ENCODE measurements at places on chromosomes 2 and 18. TPM values are rescaled to one million over a fixed set of nuclear protein-coding genes. Genes with fewer than 3 reads are reported as not detected.

DNA sequence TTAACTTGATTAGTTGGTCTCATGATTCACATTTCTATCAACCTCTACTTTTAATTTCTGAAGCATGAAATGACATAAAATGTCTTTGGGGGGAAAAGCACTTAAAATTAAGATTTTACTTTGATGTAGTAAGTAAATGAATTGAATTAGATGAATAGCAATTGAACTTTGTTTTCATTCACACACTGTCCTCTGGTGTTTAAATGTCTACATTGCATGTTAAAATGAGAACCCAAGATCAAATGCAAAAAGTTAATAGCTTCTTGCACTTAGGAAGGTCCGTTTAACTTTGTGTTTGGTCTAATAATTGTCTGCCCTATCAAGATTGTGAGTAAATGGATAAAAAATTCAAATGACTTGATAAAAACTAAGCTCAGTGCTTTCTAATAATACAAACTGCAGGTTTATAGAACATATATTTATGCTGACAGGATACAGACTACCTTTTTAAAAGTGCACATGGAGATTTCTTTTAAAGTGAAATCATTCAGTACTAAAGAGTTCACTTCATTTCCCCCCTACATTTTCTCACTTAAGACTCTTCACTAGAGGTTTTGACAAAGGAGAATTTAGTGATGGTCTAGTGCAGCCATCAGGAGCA, 156.2 kb upstream of the NABP1 start:
- DNase-seq = no peak

DNA sequence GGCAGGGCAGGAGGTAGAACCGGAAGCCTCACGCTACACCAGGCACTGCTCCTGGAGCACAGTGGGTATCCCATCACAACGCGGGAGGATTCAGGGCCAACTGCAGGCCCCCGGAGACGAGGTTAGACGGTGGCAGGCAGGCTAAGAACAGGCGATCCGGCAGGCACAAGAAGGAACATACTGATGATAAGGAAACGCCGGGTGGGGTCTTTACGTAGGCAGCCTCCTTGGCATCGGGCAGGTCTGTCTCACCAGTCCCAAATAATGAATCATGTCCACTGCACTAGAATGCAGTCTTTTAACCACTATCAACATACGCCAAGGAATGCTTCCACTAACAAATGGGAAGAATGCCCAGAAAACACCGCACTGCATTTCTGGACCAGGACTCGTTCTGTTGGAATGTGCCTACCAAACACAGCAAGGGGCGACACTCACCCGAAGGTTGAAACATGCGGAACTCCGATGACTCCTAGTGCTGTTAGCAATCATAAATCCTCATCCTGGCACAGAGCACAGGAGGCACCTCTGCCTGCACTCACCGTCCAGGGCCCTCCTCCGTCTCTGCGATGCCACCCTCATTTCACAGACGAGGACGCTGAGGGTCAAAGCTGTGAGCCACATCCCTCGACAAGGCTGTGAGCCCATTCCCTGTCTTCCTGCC, 35.2 kb downstream of the ZNF516 start:
- DNase-seq = peak; percentile 78

DNA sequence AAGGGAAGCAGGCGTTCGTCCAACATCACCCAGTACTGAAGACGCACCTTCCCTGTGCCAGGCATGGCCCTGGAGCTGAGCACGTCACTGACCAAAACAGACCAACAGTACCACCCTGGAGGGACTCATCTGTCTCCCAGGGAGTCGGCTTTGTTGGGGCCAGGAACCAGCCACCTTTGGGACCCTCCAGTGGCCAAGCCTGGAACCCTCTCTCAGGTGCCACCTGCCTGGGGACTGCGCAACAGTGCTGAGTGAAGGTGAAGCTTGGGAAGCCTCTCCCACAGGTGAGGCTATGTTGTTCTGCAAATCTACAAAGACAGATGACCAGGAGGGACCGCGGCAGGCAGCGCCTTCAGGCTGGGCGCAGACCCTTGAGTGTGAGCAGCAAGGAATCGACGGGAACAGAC, 91.4 kb upstream of the OTOS start:
- DNase-seq = no peak

GRCh38 chr18:49152885-49153284, 202.1 kb upstream of the SMAD7 start:
- no peak for DNase-seq

GRCh38 chr18:58113337-58113736, 69.3 kb downstream of the NEDD4L start:
- DNase-seq = no peak

DNA sequence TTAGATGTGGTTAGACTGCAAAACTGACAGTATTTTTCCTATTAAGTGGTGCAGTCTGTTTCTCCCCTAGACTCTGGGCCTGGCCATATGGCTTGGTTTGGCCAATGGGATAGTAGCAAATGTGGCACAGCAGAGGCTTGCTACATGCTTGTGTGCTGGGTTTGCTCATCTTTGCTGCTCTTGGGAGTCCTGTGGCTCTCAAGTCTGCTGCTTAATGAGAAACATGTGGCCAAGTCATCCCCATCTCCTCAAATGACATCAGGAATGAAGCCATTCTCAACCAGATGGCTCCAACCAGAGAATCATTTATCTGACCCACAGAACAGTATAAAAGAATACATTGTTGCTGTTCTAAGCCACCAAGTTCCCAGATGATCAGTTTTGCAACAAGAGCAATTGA, 57.1 kb upstream of the PAX3 start:
- DNase-seq = no peak

- peak; percentile 1 for DNase-seq
Measured at GRCh38 chr18:39571511-39571910, 2005.9 kb upstream of the CELF4 start.

Gene HOXD12
- not detected for total RNA-seq

GRCh38 chr2:7026742-7027141, 109.5 kb downstream of the RNF144A start:
- no peak for DNase-seq

Gene PROM2
- 147 TPM for total RNA-seq

Gene SPDYA
- 1.9 TPM for total RNA-seq

DNA sequence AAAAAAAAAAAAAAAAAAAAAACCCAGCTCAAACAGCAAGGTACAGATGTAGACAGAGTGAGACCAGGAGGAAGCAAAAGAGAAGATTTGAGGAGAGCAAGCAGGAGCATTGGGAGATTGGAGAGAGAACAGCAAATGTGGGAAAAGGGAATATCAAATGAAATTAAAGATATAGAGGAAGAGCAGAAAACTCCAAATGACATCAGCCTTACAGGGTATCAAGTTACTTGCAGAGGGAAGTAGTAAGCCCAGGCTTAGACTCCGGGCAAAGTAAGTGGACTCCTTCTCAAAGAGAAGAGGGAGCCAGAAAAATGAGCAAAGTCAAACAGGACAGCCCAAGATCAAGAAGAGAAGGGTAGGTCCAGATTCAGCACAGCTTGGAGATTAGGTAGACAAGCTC, 93.3 kb upstream of the PPP1CB start:
- DNase-seq = peak; percentile 66

DNA sequence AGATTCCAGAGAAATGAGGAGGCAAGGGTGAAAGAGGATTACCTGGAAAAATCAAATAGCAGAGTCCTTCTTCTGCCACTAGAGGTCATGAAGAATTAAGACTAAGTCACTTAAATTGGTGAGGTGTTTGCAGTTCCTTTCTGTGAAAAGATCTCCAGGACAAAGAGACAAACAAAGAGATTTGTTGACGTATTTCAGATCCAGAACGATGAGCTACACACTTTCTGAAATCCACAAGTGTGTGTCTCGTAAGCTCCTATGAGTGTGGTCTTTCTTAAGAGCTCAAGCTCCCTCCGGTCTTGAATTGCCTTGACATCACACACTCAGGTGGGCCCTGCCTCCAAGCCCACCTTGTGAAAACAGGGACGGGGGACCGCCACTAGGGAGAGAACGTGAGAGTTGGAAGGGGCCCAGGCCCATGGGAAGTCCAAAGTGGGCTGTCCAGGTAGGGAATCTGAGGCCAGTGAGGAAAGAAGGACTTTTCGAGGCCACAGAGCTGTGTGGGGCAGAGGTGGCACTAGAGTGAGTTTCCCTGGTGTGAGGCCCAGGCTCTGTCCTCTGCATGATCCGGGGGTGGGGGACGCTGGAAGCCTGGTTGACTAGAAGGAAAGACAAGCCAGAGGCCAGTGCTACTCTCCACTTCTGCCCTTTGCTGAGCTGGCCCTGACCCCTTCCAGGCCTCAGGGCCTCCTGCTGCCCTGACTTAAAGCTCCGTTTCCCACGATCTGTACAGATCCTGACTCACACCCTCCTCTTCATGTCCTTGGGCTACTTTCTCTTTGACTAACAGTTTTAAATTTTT, 168.1 kb upstream of the NCK2 start:
- DNase-seq = peak; percentile 76

DNA sequence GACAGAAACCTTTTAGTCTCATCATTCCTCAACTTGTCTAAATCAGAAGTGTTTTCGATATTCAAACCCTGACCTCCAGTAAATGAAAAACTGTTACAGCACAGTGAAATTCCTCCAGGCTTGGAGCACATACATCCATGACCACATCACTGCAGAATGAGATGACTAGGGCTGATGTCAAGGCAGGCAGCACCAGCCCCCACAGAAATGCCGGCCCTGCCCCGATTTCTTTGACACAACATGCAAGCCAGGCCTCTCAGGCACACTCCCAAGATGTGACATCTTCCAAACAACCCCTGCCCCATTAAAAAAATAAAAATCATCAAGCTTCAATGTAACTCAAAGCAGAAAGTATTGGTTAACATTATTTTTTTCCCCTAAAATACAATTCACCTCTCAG, 103.3 kb downstream of the CTAGE1 start:
- no peak for DNase-seq

Gene ADD2
- 3.8 TPM for total RNA-seq

DNA sequence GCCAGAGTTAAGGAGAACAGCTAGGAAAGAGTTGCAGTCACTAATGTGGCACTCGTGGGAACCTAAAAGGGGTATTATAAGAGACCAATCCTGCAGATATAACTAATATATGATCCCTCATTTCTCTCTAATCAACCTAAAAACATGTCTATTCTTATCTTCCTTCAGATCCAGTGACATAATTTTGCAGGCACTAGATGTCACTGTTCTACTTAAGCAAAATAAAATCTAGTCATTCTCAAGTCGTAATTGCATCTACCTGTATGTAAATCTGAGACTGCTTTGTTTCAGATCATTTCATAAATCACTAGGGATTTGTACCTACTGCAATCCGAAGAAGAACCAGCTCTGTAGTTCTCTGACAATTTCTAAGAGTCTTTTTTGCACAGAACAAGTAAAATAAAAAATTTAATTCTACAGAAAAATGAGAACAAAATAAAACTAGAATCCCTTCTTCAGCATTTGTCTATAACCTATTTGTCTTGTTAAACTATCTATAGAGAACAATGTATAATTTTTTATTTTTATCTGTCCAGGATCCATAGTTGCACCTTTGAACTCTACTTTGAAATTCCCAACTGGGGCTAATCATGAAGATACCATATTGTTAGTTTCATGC, 56.5 kb upstream of the ERBB4 start:
- DNase-seq = no peak

Gene GTF2A1L
- not detected for total RNA-seq

DNA sequence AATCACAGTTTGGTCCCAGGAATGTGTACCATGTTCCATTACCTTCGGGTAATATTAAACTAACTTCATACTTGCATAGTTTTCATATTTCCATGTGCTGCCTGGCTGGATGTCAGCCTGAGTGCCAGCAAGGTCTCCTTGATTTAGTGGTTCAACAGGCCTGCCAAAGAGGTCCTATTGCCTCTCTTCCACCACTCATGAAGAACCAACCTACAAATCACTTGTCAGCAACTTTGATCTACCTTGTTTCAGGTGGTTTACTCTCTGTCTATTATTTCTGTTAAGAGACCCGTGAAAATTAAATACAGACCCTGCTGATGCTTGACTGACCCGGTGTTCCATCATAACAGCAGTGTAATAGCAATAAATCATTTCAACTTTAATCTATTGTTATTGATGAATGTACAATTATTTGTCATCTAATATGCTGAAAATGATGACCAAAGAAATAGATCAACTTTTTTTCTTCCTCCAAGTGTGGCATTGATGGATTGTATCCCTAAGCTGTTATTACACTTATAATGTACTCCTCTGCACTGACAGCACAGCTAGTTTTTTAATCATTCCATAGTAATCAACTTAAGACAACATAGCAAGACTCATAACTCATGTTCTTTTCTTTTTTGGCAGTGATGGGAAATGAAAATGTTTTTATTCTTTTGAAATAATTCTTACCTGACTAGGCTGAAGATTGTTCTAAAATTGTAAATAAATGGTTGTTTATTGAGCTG, 1220.2 kb upstream of the ACVR2A start:
- no peak for DNase-seq

Gene LRRTM1
- not detected for total RNA-seq

DNA sequence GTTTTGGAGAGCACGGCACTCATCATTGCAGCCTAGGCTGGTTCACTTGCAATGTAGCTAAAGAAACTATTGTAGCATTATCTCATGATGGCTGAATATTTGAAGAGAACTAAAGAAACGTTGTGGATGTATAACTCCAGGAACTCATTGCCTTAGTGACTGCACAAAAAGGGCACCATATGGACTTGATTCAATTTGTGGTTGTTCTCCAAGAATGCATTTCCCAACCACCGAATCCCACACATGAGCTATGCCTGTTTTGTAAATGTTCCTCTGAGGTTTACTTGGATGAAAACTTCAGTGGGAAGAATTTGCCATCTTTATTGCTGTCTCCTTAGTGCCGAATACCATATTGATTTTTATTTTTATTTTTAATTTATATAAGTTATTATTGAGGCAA, 43.5 kb downstream of the DOK6 start:
- no peak for DNase-seq

GRCh38 chr2:88903749-88904353, 212.4 kb downstream of the RPIA start:
- DNase-seq = no peak

Gene DOK6
- not detected for total RNA-seq

Gene LANCL1
- 33.4 TPM for total RNA-seq

Gene EVA1A
- 10.8 TPM for total RNA-seq

Measured in PC-9 (cell line).